Stimulated activated CD4-positive, alpha-beta T cell treated with anti-CD3 and anti-CD28 coated beads, Interleukin-1b, Interleukin-23, amount 100 ng/mL, for 1 hour (primary cell): ENCODE measurements at places on chromosomes 2 and 18.

DNA sequence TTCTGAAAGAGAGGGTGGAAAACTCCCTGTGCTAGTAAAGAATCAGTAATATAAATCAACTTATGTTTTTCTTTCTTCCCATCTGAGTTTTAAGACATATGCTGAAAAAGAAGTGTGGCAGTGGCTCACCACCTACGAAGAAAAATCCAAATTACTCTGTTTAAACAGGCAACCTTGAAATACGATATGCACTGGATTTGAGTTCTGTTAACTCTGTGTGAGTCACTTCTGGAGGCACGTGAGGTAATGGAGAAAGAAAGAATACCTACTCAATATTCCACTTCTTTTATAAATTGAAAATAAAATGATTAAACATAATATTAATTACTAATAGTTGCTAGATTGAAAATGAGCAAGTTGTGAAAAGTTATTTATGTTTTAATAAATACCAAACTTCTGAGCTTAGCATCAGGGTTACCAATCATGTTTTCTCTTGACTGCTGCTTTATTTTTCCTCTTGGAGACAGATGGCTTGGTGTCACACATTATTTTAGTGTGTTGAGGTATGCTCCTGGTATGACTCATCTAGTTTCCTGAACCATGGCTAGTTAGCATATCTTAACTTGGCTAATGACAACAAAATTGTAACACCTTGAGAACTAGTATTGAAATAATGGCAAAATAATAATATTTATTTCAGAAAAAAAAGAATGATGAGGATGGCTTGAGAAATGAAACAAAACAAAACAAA is 1705.5 kb upstream of the PIK3C3 start:
- DNase-seq = no peak

DNA sequence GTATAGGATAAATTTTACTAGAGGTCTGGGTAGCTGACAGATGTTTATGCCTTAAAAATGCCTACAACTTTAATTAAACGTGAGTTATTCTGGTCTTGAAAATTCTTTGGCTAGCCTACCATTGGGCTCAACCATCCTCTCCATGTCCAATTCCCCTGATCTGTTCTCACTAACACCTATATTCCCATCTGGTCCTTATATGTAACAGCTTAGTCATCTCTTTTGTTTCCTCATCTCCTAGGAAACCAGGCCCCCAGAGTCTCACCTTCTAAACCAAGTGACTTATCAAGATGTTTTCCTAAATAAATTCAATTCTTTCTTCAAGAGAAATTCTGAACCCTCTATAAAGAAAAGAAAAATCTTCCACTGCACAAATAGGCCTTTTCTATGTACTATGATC is 148.5 kb downstream of the TTC32 start:
- DNase-seq = no peak

- no peak for DNase-seq
These were observed 433.3 kb upstream of the TCF4 start for GRCh38 chr18:56021136-56021808.

- no peak for DNase-seq
These were observed 56.9 kb downstream of the KCNS3 start for GRCh38 chr2:17935242-17935885.

DNA sequence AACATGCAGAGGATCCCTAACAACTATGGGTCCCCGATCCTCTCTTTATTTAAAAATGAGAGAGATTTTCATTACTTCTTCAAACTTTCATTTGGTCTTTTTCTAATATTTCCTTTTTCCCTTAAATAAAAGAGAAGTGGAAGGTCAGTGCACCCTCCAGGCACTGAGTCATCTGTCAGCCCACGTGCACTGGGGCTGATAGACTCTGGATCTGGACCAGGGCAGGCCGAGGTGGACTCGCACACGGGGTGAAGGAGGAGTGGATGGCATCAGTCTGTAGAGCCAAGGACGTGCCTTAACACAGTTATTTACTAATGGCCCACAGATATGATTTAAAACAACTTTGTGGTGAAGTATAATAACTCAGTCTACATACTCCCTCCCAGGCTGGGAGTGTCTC is 214.4 kb upstream of the TMEM200C start:
- DNase-seq = no peak

DNA sequence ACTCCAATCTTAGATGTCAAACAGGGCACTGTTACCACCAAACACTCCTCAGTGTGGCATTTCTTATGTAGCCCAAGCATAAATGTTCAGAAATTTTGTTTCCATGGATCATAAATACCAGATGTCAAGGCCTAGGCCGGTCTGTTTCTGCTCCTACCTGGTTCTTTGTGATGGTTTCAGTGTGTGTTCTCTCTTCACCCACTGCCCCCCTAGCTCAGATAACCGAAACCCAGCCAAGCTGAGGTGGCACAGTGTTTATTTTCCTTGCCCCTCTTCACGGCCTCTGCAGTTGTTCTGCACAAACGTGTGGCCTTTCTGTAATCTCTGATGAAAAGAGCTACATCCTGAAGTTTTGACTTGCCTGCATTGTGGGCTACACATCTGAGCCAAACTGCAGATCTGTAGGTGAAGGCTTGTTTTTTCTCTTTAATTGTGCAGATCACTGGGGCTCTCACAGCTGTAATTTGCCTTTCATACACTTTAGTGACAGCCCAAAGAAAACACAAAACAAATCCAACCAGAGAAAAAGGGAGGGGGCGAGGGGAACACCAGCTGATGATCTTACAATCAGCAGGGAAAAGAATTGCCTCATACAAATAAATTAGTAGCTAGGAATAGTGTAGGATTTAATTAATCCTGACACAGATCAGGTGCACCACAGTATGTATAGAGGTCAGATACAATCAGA is 99.1 kb downstream of the NRP2 start:
- no peak for DNase-seq

GRCh38 chr2:62570861-62571698 is 65.1 kb upstream of the TMEM17 start:
- no peak for DNase-seq

DNA sequence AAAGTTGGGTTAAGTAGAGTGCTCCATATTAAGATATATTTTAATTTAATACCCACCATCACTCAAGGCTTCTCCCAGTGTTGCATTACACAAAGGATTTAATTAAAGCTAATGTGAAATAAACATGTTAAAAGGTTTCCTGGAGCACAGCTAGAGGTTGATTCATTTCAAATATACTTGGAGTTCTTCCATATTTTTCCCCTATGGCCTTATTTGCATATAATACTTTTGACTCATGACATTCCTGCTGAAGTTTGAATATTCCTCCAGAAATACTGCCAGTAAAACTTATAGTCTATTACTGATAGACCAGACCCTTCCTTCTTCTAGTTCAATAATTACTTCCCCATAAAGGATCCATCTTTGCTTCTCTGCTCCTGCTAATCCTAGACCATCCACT is 227.5 kb downstream of the GULP1 start:
- no peak for DNase-seq

DNA sequence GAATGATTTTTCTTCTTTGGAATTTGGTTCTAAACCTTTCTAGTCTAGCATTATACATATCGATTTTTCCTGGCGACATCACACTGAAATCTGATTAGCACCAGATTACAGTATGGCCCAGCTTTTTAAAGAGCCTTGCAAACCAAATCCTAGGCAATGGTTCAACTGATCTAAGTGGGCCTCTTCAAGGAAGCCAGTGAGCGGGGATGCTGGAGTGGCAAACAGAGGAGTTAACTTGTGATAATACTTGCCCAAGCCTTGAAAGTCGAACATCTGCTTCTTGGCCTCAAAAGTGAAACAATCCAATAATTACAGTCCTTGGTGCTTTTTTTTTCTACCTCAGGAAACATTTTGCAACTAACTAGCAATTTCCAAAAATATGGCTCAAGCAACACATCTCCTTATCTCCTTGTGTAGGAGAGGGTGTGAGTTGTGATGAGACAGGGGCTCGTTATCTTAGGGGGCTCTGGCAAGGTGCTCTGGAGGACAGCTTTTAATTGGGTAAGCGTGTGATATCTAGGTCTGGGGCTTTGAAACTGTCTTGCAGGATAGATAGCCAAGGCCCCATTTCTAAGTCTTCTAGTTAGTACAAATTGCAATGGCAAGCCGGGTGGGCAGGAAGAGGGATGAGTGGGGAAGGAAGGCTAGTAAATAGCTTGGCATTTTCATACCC is 240.2 kb upstream of the CCDC68 start:
- no peak for DNase-seq

DNA sequence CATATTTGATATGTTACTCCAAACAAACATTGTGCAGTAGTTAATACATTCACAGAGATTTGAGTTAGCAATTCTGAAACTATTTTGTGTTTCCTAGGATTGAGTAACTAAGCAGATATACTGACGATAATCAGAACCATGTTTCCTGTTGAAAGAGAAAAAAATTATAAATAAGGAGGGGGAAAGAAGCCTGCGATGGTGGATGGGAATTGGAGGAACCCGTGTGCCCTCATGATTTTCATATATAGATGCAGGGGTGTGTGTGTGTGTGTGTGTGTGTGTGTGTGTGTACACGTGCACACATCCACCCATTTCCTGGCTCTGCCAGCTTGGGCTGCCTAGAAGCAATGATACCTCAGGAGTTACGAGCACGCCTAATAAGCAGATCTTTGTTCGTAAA is 56.9 kb downstream of the LPIN2 start:
- DNase-seq = no peak

GRCh38 chr2:7377916-7378569 is 460.8 kb downstream of the RNF144A start:
- DNase-seq = no peak

DNA sequence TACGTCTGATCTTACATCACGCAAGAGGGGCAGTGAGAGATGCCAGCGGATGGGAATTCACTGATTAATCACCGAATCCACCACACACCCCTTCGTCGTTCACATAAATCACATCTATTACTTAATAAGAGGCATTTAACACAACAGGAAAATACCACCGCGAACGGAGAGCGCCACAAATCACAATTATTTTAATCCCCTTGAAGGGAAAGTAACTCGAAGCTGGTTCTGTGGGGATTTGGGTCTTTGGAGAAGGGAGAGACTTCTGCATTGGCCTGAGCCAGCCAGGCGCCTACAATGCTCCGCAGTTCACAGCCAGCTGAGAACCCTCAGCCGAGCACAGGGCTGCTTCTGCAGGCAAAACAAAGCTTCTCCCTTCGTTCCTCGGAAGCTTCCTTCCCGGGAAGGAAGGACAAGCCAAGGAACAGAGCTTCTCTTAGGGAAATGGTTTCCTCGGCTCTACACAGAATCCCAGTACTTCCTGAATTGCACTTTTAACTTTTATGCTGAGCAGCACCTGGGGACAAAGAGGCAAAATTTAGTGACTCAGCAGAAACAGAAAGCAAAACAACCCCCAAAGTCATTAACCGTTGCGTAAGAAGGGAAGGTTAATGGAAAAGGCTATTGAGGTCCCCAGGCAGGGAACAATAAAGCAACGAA is at the start of gene LRP1B:
LRP1B (minus strand) TSS at position 7 of the 660 bp plus-strand sequence. CDS start 287 bp downstream, outside the sequence.
- DNase-seq = no peak

DNA sequence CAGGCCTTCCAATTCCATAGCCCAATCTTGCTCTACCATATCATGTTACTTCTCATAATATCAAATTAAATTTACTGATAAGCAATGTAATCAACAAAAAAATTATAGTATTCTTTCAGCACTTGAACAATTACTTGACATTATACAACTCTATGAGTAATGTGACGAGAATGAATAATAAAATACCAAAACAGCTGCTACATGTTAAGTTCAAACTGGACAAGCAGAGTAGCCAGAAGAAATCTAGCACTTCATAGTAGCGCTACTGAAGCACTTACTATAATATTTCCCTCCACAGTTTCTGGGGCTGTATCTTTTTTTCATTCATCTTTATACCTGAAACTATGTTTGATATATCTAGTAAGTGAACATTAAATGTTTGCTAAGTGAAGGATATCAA is 14.9 kb downstream of the PPP3R1 start:
- no peak for DNase-seq

- DNase-seq = no peak
These were observed 98.6 kb downstream of the AAK1 start for GRCh38 chr2:69544951-69545350.

DNA sequence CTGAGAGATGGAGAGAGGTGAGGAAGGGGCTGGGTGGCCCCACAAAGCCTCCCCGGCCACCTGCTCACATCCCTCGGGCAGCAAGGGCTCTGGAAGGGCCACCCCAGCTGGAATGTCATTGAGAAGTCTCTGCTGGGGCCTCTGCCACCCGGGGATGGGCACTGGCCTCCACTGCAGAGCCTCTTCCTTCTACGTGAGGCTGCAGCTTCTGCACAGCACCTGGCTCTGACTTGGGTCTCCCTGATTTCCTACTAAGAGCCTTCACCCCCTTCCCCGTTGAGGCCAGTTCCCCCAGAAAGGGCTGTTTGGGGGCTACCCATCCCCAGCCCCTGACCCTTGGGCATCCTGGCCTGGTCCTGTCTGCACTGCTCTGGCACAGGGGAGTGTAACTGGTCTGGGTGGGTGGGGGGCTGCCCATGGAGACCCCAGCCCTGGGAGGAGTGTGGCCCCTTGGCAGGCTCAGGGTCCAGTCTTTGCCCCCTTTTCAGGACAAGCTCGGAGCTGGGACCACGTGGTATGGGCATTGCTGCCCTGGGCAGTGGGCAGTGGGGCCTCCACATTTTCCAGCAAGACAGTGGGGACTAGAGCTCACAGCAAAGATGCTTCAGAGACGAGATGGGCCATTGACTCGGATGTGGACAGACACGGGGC is 5.6 kb downstream of the PDCD1 start:
- no peak for DNase-seq

- DNase-seq = no peak
These were observed 162.5 kb downstream of the GRB14 start for GRCh38 chr2:164458792-164459191.

- DNase-seq = no peak
These were observed 273.6 kb downstream of the ASXL3 start for GRCh38 chr18:33851546-33852078.

- no peak for DNase-seq
These were observed 267.6 kb downstream of the RBM43 start for GRCh38 chr2:150994076-150994475.

GRCh38 chr2:45714679-45715078 is 63.2 kb downstream of the PRKCE start:
- no peak for DNase-seq

- no peak for DNase-seq
These were observed 101.3 kb downstream of the OSBPL1A start for GRCh38 chr18:24296276-24296675.

DNA sequence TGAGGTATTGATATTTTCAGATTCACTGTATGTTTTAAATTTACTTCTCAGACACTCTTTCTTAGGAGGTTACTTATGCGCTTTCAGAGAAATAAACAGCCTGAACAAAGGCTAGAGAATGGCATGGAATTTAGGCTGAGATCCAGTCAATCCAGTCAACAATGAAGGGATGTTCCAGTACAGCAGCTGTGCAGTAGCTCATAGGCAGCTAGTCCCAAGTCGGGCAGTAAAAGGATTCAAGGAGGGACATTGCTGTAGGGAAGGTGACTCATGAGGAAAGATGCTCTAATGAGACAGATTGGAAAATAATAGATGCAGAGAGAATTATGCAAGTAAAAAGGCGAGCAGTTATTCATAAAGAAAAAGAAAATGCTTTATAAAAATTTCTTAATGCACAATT is 397.9 kb upstream of the RGPD4 start:
- DNase-seq = no peak
